ENCODE measurements at places on chromosomes 6 and 20. TPM values are rescaled to one million over a fixed set of nuclear protein-coding genes. Genes with fewer than 3 reads are reported as not detected.

Gene BPIFA1
- total RNA-seq, result not detected

Gene OLIG3
- total RNA-seq, result not detected

Gene PRSS16
- not detected for total RNA-seq

Gene OPRL1
- total RNA-seq, result 0.52 TPM

Gene C20orf204
- 1.4 TPM for total RNA-seq

Gene ASXL1
- 69.1 TPM for total RNA-seq

Gene SLC26A8
- not detected for total RNA-seq
